ENCODE measurements at places on chromosomes 5 and 9.

DNA sequence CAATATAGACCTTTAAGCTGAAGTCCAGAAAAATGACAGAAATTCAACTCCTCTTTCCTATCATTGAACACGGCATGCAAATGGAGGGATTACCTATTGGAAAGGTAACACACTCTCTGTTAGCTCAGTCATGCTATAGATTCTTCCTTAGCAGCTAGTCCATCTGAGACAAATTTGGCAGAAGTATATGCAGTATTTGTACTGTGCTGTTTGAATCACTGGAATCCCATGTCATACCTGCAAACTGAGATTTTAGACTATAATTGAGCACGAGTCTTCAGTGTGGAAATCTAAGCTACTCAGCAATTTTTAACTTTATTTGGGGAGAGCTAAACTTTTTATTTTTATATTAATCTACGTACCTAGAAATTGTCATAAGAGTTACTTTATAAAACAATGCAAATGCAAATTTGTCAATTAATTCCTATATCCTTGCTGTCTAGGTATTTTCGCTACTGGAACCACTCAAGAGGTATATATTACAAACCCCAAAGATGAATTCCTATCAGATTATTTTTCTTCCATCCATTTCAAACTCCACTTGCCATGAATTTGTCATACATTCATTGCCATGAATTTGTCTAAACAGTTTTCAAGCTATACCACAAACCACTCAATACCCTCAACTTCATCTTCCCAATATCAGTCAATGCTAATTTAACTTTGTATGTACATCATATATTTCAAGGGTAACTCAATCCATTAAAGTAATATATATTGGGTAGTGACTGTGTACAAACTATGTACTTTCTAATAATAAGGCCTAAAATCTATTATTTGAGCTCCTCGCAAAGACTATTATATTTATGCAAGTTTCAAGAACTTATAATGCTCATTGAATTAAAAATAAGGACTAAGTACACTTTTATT, 224.8 kb downstream of the MEF2C start:
- no peak for DNase-seq

- DNase-seq: no peak
Measured at GRCh38 chr9:30507166-30507565, 1877.3 kb upstream of the ACO1 start.

- no peak for DNase-seq
Measured at GRCh38 chr5:147479949-147480348, 29.9 kb downstream of the DPYSL3 start.

- DNase-seq: no peak
Measured at GRCh38 chr9:133349965-133350616, 2.1 kb downstream of the RPL7A start.

- DNase-seq: no peak
Measured at GRCh38 chr5:179865491-179866240, 7.0 kb upstream of the MRNIP start.

DNA sequence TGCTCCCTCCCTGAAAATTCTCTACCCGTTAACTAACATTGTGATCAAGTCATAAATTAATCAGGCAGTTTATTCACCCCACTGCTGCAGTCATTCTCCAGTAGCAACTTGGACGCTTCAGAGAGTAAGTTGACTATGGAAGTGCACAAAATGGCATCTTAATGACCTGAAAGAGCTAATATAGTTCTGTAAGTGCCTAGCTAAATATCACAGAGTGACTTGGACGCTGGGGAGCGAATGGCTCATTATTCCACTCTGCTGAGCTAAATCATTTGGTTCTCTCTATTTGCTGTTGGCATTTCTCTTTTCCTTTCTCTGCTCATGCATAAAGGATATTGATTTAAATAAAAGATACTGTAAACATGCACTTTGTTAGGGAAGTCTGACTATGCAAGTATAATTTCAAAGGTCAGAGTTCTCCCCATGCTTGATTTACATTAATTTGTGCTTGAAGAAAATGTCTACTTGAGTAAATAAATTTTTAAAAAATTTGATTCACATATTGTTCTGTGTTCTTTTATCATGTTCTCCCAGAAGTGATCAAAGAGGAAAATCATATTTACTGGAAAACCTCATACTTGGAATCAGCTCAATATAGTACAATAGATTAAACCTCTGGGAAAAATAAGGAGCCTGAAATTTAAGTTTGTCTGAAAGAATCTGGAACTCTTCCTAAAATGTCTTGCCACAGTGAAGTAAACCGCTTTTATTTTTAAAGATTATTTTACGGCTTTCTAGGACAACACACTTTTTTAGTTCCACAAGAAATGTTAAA, 169.5 kb upstream of the HAPLN1 start:
- DNase-seq: no peak

GRCh38 chr9:133463864-133464615, 4.3 kb downstream of the CACFD1 start:
- DNase-seq: no peak

DNA sequence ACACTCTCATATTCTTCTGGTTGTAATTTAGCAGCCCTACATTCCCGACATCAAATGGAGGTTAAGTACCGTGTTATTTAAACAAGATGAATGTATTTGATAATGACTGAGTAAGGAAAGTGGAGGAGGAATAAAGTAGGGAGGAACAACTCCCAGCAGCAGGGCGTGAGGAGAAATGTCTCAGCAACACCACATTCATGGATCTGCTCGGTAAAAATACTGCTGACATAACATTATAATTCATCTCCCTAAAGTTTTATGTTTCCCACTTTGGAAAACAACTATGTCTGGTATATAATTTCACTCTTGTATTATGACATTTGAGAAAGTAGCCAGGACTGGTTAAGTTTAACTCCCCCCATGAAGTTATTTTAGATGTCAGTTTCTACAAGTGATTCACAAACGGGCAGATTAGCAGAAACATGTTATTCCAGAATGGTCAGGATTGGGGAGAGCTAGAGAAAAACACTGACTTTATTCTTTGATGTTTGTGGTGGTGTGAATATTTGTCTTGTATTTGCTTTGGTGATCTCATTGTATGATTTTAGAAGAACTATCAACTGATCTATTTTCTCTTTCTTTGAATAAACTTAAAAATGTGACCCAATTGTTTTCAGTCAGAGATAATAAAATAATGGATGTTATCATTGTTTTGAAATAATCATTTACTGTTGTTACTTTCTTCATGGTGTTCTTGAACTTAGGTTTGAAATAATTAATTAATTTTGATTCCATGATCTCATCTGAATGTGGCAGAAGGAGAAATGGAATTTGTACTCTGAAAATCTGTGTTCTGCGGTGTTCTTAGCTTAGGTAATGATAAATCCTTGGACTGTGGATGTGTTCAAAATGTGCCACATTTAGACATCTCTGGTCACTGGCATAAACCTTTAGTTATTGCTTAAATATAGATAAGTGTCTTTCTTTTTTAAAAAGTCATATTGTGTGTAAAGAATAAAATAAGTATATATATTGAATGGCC, 303.6 kb upstream of the ZNF608 start:
- DNase-seq: no peak

- no peak for DNase-seq
Measured at GRCh38 chr5:158406884-158407823, 548.2 kb upstream of the CLINT1 start.

GRCh38 chr9:134564431-134565170, 77.0 kb upstream of the COL5A1 start:
- no peak for DNase-seq

GRCh38 chr5:68173007-68173406, 42.5 kb upstream of the PIK3R1 start:
- no peak for DNase-seq

DNA sequence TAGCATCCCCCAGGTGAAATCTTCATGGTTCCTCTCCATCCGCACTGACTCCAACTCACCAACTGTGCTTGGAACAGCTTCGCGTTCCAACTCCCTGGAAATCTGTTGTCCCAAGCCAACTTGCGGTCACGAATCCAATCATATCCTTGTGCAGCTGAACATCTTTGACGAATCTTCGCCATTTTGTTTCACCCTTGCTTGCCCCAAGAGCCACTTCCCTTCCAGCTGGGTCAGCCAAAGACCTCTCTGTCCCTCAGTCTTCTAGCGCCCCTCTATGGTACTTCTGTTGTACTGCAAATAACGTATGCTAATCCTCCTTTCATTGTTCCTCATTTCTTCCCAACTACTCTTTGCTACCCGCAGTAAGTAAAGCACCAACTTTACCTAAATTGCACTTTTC, 61.0 kb upstream of the TARS1 start:
- no peak for DNase-seq

- no peak for DNase-seq
Measured at GRCh38 chr5:178595150-178595549, 5.0 kb upstream of the COL23A1 start.

DNA sequence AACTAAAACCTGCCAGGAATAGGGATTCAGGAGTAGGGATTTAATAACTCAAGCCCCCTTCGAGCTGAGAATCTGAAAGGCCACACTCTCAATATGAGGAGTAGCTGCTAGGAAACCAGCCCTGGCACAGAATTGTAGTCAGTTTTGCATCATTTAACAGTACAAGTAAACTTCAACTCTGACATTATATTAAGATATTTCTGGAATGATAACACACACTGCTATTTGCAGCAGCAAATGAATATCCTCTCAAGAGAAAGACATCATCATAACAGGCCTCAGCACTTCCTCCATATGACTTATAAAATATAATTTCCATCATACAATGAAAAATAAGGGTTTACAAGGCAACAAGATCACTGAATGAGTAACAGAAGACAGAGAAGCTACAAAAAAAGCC, 138.2 kb upstream of the RFX3 start:
- no peak for DNase-seq

DNA sequence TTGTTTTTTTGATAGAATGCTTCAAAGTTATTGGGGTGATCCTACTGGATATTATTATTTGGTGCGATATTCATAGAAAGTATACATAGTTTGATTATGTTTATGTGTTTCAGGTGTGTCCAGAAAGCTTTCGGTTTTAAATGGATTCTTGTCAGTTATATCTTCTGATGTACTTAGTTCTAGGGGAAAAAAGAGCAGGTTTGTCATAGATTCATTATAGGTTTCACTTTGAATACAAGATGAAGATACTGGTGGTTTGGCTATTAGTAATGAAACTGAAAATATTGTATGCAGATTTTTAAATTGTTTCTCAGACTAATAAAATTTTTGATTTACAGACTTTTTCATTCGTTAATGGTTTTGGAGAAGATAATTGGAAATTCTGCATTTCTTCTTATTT, 98.9 kb downstream of the MAN2A1 start:
- no peak for DNase-seq

- no peak for DNase-seq
Measured at GRCh38 chr5:138720840-138721239, 32.4 kb upstream of the CTNNA1 start.

GRCh38 chr5:100758306-100758705, 144.8 kb downstream of the ST8SIA4 start:
- no peak for DNase-seq

- DNase-seq: no peak
Measured at GRCh38 chr9:1839909-1840308, 175.2 kb upstream of the SMARCA2 start.

GRCh38 chr9:78213712-78214111, 22.2 kb upstream of the CEP78 start:
- no peak for DNase-seq

GRCh38 chr9:19457693-19458009, 48.8 kb downstream of the ACER2 start:
- DNase-seq: no peak

DNA sequence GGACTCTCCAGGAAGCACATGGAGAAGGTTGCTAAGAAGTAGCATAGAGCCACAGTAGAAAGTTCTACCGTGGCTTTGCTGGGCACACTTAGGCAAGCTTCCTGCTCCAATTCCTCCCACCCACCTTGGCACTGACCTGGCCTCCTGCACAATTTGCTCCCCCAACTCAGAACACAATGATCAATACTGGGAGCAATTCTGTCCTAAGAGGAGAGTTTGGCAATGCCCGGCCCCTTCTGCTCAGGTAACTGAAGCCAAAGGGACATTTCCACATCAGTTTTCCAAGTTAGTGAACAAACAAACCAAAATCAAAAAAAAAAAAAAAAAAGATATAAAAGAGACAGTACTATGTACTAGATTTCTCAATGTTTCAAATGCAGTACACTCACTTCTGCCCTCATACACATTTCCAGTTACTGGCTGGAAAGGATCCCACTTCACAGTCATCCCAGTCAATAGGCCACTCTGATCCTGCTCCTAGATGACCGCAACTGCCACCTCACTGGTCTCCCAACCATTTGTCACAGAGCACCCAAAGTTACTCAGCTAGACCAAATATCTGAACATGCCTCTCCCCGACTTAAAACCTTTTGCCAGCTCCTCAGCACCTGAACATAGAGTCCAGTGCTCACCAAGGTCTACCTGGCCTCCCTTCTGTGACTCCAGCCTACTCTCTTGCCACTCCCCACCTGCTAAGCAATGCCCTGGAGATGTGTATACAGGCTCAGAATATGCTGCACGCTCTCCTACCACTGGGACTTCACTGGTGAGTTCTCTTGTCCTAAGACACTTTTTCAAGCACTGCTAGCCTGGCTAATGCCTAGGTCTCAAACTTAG, 21.3 kb downstream of the ABCA1 start:
- DNase-seq: no peak

DNA sequence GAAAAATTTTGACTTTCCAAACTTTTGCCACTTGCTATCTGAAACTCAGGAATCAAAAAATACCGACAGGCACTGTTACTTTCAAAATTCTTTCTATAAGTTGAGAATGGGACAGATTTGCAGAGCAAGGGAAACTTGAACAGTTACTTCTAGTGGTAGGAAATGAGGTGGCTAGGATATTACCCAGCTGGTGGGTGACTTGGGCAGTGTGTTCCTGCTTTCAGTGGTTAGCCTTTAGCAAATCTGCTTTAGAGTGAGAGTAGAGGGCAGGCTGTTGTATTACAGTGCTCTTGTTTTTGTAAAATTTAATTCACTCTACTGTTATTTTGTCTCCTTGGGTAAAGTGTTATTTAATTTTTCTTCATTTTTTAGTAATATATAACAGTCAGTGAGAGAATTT, 40.2 kb upstream of the ROPN1L start:
- no peak for DNase-seq

DNA sequence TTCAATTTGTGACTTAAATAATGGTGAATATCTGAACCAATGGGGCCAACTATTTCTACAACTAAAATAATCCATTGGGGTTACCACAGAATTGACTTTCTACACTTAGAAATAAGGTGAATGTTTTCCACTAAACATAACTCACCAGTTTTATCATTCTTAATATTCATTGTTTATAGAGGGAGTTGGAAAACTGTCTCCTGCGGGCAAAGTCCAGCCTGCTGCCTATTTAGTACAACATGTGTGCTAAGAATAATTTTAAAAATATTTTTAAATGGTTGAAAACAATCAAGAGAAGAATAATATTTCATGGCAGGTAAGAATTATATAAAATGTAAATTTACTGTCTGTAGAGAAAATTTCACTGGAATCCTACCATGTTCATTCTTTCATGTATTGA, 45.2 kb upstream of the ZFAND5 start:
- DNase-seq: no peak

DNA sequence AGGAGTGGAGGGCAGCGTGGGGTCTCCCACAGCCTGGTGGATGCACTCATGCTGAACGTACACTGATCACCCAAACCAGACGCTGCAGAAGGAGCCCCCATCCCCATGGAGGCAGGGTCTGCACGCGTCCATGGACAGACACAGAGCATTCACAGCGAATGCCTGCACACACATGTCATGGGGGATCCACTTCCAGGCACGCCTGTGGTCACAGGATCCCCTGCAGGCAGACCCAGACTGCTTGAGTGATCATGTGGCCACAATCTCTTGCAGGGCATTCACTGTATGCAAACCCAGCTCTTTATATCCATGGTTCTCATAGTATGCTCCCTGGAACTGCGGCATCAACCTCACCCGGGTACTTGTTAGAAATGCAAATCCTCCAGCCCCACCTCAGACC, 5.4 kb downstream of the SNCB start:
- DNase-seq: no peak

- no peak for DNase-seq
Measured at GRCh38 chr5:169670769-169671525, 33.9 kb downstream of the DOCK2 start.

Data from CD4-positive, alpha-beta T cell treated with Interferon gamma for 1 hour (primary cell).